ENCODE measurements at places on chromosomes 6 and 20.

DNA sequence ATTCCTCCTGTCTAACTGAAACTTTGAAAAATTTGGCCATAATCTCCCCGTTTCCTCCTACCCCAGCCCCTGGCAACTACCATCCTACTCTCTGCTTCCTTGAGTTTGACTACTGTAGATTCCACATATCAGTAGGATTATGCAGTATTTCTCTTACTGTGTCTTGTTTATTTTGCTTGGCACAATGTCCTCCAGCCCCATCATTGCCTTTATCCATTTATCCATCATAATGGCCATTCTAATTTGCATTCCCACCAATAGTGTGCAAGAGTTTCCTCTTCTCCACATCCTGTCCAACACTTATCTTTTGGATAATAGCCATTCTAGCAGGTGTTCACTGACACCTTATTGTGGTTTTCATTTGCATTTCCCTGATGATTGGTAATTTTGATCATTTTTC is 202.3 kb downstream of the THBS2 start:
- no peak for DNase-seq

DNA sequence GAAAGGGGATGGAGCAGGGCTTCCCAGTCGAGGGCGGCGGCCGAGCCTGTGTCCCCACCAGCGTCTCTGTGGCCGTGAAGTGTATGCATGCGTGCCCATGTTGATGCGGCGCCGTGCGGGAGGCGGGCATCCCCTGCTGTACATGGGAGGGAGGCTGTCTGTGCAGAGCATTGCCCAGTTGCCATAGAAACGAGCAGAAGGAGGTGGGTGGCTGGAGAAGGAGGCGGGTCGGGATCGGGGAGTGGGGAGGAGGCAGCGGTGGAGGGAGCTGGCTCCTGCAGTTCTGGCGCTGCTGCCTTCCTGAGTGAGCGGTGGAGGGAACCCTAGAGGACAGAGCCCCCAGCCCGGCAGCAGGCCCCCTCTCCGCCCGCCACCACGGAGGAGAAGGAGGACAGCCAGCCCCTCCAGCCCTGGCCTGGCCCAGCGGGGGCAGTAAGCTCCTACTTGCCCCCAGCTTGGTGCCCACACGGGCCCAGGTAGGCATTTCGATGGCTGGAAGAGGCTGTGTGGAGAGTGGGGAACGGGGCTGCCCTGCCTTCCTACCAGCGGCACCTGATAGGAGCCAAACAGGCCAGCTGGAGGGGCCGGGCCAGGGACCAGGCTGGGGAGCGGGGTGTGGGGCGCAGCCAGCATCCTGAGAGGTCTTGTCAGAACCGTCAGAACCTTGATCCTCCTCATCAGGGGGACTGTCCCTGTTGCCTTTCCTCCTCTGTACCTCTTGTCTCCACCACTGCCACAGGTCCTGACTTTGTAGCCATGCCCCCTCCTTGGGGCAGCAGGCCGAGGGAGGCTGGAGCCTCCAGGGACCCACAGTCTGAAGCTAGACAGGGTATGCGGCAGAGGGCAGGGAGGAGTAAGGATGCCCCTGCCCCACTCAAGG is 41.3 kb downstream of the SPDEF start:
- DNase-seq: no peak

DNA sequence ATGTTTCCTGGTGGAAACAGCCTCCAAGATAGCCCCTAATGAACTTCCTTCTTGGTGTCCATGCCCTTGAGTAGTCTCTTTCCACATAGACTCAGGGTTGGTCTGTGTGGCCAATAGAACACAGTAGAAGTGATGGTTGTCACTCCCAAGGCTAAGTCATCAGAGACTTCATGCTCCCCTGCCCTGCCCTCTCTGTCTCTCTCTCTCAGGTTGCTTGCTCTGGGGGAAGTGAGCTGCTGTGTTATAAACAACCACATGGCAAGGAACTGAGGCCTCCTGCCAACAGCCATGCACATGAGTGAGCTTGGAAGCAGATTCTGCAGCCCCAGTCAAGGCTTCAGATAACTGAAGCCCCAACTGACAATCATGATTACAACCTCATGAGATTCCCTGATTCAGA is 85.3 kb upstream of the SLC22A16 start:
- no peak for DNase-seq

- DNase-seq: no peak
Observed at GRCh38 chr20:51889466-51889865, 87.1 kb upstream of the SALL4 start.

GRCh38 chr6:37862992-37863391 is 43.5 kb downstream of the ZFAND3 start:
- no peak for DNase-seq

DNA sequence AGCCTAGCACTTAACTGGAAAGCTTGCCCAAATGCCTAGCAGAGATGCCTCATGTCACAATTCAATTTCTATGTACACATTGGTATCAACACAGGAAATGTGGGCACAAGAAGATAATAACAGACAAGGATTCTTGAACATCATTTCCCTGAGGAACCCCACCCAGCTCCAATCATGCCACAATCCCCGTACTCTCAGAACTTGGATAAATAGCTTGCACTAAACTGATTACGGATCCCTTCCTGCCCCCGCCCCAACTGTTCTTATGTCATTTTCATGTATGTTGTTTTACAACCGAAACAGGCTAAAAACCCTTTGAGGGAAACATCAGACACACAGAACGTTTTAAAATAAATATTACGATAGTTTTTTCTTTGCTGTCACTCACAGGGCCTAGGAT is 87.1 kb downstream of the BACH2 start:
- no peak for DNase-seq

GRCh38 chr6:27582928-27583725 is 110.2 kb upstream of the ZNF184 start:
- peak; percentile 84 for DNase-seq

- DNase-seq: no peak
Observed at GRCh38 chr20:43545837-43546578, 12.8 kb upstream of the SGK2 start.

DNA sequence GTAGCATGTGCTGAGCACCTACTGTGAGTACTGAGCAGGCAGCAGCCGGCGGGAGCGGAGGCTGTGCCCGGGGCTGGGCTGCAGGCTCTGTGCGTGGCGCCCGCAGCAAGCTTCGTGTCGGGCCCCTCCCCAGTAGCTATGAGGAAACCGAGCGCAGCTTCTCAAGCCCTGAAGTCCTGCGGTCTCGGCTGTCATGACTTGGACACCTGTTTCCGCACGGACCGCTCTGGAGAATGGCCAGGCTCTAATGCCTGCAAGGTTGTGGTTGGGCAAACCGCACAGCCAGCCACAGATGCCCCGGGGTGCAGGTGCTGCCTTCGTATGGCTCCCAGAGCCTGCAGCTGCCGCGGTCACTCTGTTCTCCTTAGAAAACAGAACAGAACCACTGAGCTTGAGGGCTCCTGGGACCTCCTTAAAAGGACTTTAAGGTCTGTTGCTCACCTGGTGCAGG is 33.7 kb downstream of the PYGB start:
- no peak for DNase-seq

GRCh38 chr6:168959696-168960095 is 293.9 kb downstream of the THBS2 start:
- DNase-seq: no peak

GRCh38 chr20:25274481-25274880 is 26.6 kb downstream of the PYGB start:
- no peak for DNase-seq
